Stimulated activated CD4-positive, alpha-beta T cell treated with anti-CD3 and anti-CD28 coated beads, Interleukin-12 subunit alpha, Interleukin-12 subunit beta, amount 100 ng/mL, for 24 hours (primary cell): ENCODE measurements at places on chromosomes 16 and 17.

GRCh38 chr16:66939366-66939765 lies 4.0 kb downstream of the CES2 start:
- no peak for DNase-seq

DNA sequence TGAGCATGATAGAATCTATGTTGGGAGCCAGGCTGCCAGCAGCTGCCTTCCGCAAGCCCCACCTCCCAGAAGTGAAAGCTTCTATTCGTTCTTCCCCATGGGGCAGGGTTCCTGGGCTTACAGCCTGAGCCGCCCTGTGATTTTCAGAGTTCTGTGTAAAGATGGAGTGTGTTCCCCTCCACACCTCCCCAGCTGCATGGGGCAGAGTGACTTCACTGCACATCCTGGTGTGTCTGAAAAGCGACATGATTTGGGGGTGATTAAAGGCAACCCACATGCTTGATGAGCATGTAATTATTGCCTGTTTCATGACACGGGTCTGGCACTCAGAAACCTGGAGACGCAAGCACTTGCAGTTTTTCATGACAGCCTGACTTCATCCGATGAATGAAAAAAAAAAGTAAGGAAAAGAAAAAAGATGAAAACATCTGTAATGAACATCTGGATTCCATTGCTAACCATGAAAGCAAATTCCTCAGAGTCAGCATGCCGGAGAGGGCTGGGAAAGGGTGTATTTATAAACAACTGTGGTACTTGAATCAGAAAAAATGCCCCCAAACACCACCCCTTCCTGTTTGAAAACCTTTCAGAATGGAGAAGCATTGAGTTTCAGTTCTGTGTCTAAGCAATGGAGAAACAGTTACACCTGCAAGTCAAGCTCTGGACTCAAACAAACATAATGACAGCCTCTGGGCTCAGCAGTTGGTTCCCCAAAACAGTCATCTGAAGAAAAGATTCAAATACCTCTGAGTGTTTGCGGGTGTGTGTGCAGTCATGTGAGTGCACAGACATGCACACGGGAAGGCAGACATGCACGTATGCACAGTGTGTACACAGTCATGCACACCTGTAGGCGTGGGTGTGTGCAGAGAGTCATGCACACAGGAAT lies 266.0 kb downstream of the ENGASE start:
- DNase-seq, result no peak

DNA sequence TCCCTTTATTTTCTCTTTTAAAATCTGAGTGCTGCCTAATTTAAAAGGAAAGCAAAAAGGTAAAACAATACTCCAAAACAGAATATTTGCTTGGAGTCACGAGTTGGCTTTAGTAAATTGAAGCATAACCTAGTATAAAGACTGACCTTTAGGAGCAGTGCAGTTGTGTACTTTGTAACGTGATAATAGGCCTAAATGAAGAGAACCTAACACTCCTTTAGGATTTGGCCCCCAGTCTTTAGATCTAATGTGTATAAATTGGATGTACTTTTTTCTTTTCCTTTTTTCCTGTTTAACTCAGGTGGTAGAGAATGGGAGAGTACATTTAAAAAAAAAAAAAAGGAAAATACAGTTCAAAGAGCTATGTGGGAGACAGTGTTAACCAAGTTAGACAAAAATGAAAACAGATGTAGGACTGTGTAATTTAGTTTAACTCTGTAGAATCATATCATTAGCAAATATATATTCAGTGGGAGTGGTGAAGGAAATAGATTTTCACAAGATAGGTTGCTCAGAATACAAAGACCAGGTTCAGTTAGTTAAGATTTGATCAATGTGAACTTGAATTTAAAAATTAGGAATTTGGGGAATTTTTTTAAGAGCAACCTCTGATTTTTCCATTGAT lies 16.8 kb downstream of the CPD start:
- no peak for DNase-seq

GRCh38 chr16:86419518-86419917 lies 90.8 kb upstream of the FOXF1 start:
- no peak for DNase-seq

GRCh38 chr17:31586946-31587345 lies 195.5 kb downstream of the RAB11FIP4 start:
- no peak for DNase-seq

DNA sequence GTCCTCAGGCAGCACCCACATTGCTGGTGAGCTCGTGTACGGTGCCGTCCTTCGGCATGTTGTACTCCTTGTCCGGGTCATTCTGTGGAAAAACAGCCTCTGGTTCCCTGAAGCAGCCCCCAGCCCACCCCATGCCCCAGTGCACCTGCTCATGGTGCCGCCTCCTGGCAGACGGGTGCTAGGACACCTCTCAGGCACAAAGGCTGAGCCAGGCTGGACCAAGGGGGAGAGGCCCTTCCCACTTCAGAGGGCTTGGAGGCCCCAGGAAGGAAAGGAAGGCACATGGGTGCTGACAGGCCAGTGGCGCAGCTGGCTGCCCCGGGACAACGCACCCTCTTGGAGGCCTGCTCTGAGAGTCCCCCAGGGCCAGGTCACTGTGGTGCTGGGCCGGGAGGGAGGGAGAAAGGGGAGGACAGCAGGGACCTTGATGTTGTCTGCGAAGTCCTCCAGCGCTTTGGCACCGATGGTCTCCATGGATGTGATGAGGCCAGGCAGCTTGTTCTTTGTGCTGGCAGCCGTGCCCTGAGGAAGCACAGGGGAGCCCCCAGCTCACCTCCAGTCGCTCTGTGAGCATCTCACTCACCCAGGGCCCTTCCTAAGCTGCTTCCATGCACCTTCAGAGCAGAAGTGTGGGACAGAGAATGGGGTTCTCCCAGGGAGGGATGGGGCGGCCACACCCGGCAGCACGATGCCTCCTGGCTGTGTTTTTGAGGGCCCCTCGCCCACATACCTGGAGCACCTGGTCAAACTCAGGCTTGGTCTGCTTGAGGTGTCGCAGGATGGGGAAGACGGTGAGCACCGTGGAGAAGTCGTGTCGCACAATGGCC lies 9.3 kb downstream of the ZACN start:
- no peak for DNase-seq

DNA sequence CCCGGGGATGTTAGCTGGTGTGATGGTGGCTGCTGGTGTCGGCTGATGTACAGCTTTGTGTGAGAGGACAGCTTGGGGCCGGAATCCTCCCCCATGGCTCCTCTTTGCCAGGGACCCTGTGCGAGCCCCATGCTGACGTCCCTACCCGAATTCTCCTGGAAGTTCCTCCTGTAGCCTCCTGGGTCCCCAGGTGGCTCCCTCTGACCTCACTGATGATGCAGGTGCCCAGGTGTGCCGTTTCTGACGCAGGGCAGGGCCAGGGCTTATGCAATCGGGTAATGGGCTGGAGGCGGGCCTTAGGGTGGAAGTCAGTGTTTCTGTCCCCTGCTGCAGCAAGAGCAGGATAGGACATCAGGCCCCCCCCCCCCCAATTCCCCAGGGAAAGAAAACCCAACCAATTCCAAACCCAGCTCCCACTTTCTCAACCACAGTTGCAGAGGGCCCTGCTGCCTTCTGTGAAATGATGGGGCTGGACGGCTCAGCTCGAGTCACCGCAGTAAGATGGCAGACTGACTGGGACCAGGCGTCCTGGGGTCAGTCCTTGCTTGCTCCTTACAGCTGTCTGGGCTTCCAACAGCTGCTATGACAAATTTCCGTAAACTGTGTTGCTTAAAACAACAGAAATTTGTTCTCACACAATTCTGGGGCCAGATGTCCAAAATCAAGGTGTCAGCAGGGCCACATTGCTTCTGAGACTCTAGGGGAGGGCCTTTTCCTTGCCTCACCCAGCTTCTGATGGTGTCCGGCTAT lies 139.0 kb upstream of the PLCG2 start:
- DNase-seq, result no peak

DNA sequence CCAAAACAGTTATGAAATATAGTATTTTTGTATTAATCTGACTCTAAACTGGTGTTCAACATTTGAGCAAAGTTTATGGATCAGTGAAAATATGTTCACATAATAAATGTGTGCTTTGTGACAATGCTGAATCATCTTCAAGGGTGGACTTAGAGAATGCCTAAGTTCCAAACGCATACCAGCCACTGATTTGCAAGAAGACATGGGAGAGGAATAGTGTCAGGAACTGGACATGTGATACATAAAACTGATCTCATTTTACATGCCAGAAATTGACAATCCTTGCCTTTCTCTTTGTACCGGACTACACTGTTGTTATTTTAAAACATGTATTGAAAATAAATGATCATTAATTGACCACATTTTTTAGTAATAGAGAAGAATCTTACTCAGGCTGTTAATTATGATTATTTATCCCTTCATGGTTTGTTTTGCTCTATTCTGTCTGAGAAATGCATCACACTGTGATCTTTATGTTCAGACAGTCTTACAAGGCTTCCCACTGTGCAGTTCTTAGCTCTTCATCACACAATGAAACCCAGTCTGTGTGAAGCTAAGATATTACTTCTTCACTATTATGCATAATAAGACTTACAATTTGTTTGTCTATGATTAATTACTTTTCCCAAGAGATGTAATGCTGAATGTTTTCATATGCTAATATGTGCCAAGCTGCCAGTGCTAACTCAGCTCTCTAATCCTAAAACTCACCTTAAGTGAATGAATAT lies 1180.6 kb upstream of the CDH8 start:
- no peak for DNase-seq

DNA sequence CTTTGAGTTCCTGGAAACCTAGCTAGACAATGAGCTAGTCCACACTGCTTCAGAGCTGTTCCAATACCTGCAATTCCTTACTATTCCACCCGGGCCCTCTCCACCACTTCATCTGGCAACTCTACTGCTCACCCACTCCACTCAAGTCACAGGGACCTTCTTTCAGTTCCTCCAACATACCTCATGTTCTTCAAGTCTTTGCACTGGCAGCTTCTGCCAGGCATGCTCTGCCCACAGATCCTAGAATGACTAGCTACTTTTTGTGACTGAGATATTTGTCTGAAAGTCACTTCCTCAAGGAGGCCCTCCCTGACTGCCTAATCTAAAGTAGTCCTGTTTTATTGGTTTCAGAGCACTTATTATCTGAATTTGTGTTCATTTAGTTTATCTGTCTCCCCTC lies 86.4 kb downstream of the TEX14 start:
- DNase-seq, result no peak

DNA sequence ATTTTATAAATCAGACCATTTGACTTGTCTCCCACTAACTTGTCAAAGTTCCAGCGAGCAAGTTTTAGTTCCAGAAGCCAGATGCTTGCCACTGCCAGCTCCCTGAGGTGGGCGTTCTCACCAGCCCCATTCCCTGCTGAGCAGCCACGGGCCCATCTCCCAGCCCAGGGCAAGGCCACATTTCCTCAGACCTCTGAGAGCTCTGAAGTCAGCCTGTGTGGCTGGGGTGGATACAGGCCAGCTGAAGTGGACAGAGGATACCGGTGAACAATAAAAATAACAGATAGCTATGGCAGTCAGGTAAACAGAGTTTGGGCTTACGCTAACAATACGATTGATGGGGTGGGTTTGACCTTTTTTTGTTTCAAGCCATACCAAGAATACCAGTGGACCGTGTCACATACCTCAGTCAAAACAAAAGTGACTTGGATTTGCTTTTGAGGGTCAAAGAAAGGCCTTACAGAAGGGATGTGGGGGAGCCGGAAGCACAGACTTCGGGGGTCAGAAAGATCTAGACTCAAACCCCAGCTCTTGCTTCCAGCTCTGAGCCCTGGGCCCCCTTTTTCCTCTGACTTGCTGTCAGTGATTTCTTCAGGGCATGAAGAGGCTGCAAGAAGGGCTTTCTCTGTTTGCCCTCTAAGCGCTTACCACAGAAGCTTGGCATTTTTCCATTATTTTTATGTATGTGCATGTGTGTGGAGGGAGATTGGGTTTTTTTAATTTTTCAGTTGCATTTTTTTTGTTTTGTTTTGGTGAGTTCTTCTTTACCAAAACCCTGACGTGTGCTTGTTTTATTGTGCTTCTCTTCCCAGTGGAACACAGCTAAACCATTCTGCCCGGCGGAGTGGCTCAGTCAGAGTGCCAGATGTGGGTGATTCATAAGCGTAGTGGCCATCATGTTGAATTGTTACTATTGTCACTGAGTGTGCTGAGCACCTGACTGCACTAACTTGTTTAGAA lies 109.9 kb downstream of the GNAO1 start:
- DNase-seq, result no peak

GRCh38 chr17:43818966-43819365 lies 14.0 kb downstream of the MPP3 start:
- DNase-seq, result no peak

DNA sequence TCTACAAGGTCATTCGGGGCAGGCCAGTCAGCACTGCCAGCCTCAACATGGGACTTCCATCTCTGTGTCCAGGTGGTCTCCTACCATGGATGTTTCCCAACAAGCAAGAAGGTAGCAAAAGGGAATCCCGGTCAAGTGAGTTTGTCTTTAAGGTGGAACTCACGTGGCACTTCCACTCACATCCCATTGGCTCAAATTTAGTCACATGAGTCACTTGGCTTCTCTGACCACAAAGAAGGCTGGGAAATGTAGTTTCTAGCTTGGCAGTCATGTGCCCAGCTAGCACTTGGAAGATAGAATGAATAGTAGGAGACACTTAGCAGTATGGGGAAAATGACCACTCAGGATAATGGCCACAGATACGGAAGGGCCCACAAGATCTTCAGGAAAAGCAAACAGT lies 106.6 kb downstream of the AIPL1 start:
- DNase-seq, result no peak

DNA sequence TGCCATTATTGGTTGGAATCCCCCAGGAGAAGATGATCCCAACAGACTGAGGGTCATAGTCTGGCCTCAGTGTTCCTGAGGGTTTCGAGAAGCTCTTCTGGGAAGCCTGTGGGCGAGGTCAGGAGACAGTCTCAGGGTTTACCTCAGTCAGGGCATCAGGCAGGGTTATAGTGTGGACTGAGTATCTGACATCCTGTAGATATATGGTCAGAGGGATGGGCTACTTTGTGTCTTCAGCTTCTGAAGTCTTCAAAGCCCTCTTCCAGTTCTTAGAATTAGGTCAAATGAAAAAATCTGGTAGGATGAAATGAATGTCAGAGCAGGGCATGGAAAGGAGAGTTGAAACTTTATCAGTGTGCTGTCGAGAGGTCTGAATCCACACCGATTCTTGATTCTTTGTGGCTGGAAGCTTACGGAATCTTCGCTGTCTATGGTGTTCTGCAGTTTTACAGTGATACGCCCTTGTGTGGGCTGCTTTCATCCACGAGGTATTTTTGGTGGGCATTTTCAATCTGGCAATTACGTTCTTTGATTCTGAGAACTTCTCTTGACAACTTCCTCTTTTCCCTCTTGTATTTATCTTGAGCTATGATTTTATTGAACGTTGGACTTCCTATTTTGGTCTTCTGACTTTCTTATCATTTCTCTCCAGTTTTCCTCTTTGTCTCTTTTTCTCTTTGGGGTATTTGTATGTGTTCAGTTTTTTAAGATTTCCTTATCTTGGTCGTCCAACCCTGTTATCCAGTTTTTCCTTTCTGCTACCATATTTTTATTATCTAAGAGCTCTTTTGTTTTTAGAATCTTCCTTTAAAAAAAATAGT lies 30.4 kb downstream of the BPTF start:
- DNase-seq, result no peak

- DNase-seq, result no peak
Observed at GRCh38 chr16:48133455-48134211, 22.2 kb downstream of the ABCC12 start.

DNA sequence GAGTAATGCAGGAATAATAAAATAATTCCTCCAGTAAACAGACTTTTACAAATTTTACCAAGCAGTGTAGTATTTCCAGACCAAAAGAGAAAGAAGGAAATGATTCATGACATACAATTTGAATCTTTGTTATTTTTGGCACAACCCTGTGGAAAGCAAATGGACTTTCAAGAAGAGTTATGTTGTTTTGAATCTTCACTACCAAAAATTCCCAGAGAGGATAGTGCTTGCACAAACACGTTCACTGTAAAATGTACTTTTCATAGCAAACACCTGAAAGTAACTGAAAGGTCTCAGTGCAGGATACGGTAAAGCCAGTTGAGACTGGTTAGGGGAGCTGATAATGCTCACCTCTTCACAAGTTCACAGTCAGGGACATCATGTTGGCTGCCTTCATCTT lies 107.1 kb downstream of the USP22 start:
- no peak for DNase-seq
